CD4-positive, alpha-beta T cell treated with Interleukin-15 for 1 hour (primary cell): ENCODE measurements at places on chromosomes 5 and 9.

- no peak for DNase-seq
Observed at GRCh38 chr5:94751460-94751859, 133.0 kb downstream of the SLF1 start.

DNA sequence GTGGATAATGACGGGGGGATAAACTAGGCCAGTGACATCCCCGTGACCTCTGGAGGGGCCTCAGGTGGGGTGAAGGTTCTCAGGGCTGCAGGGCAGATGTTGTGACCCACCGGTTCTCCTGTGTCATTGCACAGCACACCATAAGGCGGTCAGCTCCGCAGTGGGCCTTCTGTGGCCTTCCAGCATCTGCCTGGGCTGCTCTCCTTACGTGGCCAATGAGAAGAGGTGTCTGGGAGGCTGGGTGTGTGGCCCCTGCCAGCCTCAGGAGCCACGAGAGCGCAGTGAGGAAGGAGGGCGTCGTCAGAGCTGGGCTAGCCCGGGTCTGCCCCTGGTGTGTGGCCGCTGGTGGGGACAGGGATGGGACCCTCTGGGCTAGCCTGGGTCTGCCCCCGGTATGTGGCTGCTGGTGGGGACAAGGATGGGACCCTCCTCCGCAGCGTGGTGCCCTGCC is 48.7 kb downstream of the COL5A1 start:
- DNase-seq: no peak

GRCh38 chr9:129341987-129342348 is 163.9 kb upstream of the IER5L start:
- DNase-seq: no peak

DNA sequence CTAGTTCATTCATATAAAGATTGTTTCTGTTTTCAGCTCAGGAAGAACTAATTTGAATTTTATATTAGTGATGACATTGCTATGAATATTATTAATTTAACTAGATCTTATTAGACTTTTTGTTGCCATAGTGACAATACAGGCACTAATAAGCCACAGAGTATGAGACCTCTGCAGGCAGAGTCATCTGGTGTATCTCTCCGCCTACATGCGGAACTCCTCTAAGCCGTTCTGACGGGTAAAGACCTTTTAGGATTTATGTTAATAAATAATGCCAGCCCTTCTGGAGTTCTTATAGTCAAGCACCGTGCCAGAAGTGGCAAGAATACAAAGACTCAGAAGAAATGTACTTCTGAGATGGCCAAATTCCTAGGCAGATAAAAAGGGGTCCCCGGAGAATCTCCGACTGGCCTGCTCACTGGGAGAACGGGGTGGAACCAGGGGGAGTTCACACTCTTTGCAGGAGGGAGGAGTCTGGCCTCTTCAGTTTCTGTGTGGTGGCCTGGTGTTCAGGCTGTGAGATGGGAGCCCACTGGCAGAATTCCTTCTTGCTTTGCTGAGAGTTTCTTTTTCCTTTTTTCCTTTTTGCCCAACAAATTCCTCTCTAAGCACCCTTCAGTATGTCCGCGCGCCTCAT is 85.1 kb upstream of the IL12B start:
- no peak for DNase-seq

GRCh38 chr5:110177729-110178128 is 488.0 kb downstream of the MAN2A1 start:
- DNase-seq: no peak

DNA sequence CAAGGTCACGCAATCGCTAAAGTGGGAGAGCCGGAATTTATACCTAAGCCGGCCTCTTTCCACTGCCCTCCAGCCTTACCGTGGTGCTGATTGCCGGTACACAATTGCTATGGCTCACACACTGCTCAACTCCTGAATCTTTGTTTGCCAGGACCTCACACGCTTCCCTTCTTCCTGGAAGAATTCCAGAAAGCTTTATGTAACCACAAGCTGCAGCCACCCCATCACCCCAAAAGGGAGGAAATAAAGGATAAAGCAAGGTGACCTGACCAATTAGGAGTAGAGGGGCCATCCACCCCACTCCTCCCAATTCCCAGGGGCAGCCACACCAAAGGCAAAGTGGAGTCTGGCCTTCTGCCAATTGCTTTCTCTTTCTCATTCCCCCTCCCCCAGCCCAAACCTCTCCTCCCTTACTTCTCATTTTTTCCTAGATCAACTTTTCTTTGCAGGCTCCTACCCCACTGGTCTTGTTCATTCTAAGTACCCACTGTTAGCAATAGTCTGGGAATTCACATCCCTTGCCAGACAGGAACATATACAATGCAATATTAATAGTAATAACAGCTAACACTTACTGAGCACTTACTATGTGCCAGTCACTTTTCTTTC is 18.0 kb upstream of the CDC23 start:
- DNase-seq: no peak

- DNase-seq: no peak
Observed at GRCh38 chr5:150082374-150082773, 4.0 kb downstream of the CSF1R start.

GRCh38 chr5:103033696-103034095 is 86.2 kb downstream of the GIN1 start:
- DNase-seq: no peak

DNA sequence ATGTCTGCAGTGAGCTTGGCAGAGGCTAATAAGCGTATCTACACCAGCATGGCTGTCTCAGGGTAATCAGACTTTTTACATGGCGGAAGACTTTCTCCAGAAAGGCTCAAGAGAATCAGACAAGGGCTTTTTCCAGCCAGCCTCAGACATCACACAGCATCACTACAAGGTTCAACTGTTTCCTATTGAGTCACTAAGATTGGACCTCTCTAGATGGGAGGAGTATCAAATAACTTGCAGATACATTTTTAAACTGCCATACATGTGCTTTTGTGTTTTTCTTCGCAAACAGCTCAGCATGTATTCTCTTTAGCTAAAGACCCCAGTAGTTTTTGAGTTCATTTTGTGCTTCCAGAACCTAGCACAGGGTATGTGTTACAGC is 22.9 kb upstream of the PIK3R1 start:
- DNase-seq: no peak

- no peak for DNase-seq
Observed at GRCh38 chr9:113461285-113461684, 2.2 kb upstream of the RGS3 start.
